ENCODE measurements at places on chromosomes 12 and 14.

GRCh38 chr12:51759175-51759574 is 89.3 kb downstream of the FIGNL2 start:
- DNase-seq: no peak

DNA sequence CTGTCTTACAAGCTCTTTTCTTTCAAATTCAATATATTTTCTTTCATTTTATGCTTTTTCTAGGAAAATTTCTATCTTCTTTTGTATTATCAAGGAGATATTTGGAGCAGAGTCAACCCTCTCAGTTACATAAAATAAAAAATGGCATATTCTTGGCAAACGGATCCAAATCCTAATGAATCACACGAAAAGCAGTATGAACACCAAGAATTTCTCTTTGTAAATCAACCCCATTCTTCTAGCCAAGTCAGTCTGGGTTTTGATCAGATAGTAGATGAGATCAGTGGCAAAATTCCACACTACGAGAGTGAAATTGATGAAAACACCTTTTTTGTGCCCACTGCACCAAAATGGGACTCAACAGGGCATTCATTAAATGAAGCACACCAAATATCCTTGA is 20.6 kb downstream of the PIK3C2G start:
- no peak for DNase-seq

DNA sequence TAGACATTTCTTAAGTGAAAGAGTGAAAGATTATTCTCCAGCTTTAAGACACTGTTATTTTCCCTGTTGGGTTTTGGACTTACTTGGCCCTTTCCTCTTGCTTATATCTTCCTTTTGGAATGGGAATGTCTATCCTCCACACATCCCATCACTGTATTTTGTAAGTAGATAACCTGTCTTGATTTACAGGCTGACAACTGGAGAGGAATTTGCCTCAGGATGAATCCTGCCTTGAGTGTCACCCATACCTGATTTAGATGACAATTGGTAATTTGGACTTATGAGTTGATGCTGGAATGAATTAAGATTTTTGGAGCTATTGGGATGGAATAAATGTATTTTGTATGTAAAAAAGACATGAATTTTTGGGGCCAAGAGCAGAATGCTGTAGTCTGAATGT is 74.2 kb upstream of the KICS2 start:
- no peak for DNase-seq

- no peak for DNase-seq
Measured at GRCh38 chr12:42469355-42470175, 120.0 kb downstream of the PRICKLE1 start.

GRCh38 chr14:34018564-34019244 is 67.8 kb upstream of the EGLN3 start:
- no peak for DNase-seq

DNA sequence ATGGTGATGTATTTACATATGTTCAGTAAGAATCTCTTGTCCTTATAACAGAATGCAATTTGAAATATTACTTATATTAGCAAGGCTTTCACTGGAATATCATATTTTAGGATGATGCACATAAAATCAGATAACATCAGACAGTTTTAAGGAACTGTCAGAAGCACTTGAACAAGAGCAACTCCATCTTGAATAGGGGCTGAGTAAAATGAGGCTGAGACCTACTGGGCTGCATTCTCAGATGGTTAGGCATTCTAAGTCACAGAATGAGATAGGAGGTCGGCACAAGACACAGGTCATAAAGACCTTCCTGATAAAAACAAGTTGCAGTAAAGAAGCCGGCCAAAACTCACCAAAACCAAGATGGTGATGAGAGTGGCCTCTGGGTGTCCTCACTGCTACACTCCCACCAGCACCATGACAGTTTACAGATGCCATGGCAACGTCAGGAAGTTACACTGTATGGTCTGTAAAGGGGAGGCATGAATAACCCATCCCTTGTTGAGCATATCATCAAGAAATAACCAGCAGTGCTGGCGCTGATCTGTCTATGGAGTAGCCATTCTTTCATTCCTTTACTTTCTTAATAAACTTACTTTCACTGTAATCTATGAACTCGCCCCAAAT is 27.6 kb upstream of the ETV6 start:
- DNase-seq: peak; percentile 11

DNA sequence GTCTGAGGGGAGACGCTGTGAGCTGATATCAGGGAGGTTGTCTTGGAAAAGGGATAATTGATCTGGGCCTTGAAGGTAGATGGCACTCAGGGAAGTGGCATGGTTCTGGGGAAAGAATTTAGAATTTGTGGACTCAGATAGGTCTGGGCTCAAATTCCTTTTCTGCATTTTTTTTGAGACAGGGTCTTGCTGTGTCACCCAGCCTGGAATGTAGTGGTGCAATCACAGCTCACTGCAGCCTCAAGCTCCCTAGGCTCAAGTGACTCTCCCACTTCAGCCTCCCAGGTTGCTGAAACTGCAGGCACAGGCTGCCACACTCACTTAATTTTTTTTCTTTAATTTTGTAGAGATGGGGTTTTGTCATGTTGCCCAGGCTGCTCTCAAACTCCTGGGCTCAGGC is 98.1 kb upstream of the NCOR2 start:
- DNase-seq: no peak

DNA sequence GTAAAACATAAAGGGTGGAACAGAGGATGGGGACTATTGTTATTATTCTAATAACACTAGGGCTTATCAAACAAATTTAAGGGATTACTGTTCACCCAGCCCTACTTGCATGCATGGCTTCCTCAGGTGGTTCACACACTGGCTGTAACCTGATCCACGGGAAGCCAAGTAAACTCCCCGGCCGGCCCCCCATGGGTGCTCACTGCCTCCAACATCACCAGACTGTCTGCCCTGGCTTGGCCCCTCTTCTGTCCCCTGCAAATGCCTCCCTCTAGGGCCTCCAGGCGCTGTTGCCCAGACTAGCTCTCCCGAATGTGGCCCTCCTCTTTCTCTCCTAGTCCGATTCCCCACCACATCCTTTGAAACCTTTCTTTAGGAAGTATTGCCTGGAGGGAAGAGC is 18.6 kb downstream of the FAIM2 start:
- no peak for DNase-seq

- no peak for DNase-seq
Measured at GRCh38 chr12:7439579-7440505, 4.1 kb downstream of the CD163L1 start.

GRCh38 chr12:79016181-79016580 is 151.6 kb downstream of the SYT1 start:
- no peak for DNase-seq

DNA sequence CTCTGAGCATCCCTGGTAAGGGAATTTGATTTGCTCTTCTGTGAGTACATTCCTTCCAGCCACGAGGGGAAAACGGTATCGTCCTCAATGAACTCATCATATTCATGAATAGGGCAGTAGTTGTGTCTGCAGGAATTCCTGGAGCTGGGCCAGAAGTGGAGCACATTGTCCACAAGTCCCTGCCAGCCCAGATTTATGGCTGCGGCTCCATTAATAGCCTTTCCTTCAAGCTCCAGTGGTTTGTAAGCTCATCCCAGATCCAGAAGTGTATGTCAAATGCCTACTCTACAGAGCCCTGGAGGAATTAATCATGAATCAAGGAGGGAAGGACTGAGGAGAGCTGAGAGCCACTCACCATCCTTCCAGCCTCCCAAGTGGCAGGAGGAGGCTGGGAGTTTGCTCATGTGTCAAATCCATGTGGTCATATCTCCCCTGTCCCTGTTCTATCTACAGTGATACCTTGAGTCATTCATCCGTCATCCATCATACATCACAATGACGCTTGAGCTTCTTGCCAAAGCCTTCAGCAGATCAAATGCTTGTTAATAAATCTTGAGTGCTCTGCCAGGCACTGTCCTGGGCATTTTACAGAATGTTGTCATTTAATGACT is 65.5 kb downstream of the SVOP start:
- DNase-seq: no peak

- no peak for DNase-seq
Measured at GRCh38 chr12:20805921-20806320, 4.6 kb upstream of the SLCO1B3 start.

GRCh38 chr12:84508851-84509260 is 403.7 kb downstream of the SLC6A15 start:
- no peak for DNase-seq

DNA sequence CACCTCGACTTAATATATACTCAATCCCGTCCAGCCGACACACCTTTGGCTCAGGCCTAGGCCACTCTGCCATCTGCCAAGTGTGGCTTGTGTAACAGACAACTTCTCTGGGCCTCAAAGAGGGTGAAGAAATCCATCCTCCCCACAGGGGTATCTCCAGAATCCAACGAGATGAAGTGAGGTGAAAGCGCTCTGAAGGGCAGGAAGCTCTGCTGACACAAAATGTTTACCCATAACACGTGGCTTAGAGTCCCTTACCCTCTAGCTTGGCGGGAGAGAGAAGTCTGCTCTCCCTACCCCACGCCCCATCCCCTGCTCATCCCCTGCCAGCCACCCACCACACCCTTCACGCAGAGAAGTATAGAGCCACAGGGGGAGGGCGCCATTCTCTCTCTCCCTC is 13.0 kb downstream of the ZBTB39 start:
- DNase-seq: no peak

- no peak for DNase-seq
Measured at GRCh38 chr14:98417001-98417400, 855.0 kb downstream of the BCL11B start.

DNA sequence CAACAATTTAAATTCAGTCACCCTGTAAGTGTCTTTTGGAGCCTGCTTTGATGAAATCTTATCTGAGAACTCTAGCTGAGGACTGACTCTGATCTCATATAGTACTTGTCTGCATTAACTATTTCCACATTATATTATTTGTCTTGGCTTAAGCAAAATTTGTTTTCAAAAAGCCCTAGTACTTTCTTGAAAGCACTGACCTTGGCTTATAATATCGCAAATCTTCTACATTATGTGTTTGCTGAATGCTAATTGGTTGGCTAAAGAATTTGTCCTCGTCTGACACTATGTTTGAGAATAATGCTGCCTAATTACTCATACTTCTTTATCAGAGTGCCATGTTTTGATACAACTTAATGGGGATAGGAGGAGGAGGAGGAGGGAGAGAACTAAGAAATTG is 46.9 kb upstream of the FLRT2 start:
- no peak for DNase-seq

DNA sequence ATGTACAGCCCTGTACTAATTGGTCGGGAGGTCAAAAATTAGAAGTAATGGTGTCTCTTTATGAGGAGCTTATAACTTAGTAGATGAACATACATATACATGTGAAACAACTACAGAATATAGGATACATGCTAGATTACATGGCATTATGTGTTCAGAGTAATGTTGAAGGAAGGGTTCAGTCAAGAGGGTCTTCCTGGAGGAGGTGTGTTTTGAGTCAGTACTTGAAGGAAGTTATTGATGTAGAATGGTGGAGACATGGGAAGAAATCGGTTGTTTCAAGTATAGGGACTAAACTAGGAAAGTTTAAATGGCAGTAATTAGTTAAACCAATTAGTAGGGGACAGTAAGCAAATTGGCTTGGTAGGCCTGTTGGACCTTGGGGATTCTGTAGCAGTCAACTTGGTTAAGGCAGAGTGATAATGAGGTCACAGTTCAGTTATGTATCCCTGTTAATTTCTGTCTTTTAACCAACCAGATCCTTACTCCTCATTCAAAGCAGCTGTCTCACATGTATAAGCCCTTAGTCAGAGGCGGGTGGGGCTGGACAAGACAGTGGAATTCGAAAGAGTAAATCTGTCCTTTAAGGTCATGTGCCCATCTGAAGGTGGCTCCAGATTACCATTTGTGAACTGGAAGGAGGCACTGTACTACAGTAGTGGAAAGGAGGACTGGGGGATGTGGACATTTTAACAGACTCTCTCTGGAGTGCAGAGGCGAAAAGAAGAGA is 3.5 kb upstream of the ANKRD52 start:
- no peak for DNase-seq

DNA sequence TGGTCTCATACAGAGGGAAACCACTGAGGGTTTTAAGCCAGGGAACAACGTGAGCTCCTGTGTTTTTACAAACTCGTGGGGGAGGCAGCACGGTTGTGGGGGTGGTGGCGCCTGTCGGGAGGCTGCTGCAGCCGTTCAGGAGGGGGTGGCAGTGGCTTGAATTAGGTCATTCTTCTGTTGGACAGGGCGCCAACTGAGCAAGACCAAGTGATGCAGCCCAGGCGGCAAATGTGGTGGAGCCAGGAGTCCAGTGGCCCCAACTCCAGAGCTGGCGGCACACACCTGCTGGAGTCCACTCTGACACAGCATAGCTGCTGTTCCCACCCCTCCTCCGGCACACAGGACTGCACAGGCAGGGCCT is 27.8 kb downstream of the FBRSL1 start:
- DNase-seq: no peak

GRCh38 chr12:19957308-19958125 is 410.8 kb upstream of the PDE3A start:
- no peak for DNase-seq

- DNase-seq: no peak
Measured at GRCh38 chr14:55373784-55374705, 37.6 kb downstream of the ATG14 start.

DNA sequence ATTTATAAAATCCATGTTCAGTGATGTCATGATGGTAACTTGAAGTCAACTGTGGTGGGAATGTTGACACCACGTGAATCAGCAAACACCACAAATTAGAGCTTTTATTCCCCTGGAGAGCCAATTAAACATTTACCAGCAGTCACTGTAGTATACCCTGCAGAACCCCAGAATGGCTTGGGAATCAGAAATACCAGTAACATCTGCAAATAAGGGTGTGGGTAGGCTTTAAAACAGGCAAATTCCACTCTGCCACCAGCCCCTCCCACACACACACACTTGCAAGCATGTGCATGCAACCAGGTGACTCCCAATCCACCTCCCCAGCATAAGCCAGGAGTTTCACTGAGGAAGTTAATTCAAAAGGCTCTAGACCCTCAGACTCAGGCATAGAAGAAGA is 63.6 kb upstream of the TMEM263 start:
- no peak for DNase-seq

DNA sequence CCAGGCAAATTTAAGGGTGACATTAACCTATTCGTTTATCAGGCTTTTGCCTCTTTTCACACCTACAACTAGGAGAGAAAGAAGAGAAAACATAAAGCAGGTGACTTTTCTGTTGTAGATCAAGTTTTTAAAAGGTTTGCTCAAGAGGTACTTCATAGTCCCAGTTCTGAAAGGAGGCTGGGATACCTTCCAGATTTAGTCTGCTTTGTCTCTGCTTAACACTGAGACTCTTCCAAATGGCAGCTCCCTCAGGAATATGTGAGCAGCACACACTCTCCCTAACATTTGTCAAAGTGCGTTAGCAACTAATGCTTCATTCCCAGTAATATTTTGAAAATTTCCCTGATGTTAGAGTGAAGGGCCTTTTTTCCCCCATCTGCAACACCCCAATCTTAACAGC is 133.7 kb upstream of the RASSF8 start:
- DNase-seq: no peak
